M059J (cell line): ENCODE measurements at places on chromosomes 3 and 15.

DNA sequence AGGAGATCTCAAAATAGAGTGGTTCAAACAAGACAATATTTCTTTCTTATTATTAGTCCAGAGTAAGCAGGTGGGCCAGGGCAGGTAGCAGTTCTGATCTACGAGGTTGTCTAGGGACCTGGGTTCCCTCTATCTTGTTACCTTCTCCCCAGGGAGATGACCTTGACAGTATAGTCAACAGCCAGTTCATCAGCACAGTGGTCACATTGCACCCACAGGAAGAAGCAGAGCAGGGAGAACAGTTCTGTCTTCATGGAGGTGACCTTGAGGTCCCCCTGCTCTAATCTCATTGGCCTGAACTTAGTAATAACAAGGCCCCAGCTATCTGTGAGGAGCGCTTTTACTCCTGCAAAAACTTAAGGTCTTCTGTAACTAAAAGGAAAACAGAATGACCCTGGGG lies 21.7 kb downstream of the SLC49A4 start:
- no peak for DNase-seq

DNA sequence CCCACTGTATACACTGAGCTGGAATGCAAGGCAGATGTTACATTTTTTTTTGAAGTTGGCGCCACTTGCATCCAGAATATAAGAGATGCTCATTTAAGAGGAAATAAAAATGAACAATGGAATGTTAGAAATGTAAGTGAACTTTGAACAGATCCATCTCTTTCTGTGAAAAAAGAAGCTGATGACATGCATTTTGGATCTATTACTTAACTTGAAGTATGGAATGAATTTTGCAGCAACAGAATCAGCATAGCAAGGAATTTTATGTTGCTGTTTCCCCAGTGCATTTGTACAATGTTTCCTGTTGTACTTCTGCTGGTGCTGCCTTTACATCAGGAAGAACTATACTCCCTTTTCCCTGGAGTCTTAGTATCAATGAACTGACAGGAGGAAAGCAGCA lies 178.2 kb downstream of the LSAMP start:
- DNase-seq, result no peak

GRCh38 chr3:183548262-183548769 lies 7.2 kb downstream of the KLHL6 start:
- DNase-seq, result peak; percentile 83

GRCh38 chr3:74599564-74599963 lies 14.9 kb downstream of the CNTN3 start:
- no peak for DNase-seq

DNA sequence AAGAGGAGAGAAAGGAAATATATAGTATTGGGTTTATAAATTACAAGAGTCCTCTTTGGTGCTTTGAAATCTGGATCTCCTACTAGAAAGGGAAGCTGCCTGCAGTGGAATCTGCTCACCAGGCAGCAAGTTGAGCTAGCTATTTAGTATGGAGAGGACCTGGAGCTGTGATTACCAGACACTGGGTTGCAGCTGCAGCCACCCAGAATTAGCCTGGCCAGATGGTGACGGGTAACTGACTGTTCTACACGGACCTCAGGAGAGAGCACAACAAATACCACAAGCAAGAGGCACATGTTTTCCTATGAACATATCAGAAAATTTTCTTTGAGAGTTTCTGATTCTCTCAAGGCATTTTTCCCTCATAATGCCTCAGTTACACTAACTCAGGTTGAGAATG lies 46.5 kb downstream of the SYNPR start:
- no peak for DNase-seq

DNA sequence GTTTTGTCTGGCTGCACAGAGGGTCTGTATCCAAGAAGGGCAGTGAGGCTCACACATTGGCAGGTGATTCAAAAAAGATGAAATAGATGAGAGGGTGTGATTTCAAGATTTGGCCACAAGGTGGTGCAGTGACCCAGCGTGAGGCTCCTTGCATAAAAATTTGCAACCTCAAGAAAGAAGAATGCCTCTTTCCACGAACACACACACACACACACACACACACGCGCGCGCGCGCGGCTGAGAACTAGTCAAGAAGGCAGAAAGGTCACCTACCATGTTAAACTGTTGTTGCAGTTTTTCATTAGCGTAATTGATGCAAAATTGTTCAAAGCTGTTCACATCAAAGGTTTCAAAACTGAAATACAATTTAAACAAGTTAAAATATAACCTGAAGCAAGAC lies 39.2 kb downstream of the MYO5C start:
- peak; percentile 68 for DNase-seq

DNA sequence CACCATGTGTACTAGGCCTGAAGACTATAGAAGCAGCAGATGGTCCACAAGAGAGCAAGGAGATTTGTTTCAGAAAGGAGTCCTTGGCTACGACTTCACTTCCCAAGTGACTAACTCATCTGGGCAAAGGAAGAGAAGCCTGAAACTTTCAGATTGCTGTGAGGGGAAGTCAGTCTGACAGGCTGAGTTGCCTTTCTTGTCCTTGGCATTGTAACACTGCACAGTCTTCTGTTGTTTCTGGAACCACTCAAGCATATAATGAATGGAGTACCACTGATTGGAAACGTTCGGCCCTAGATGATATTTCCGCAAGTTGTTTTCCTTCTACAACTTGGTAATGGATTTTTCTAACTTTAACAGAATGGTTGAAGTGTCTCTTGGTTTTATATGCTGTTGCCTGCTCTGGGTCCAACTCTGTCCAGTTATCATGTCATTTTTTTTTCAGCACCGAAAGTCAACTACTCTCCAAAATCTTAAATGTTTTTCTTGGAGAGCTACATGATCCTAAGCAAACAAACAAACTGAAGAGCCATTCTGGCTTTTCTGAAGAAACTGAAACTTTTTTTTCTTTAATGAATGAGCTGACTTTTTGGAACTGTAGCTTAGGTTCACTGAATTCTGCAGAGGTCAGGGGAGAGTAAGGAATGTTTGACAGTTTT lies 685.7 kb downstream of the MECOM start:
- peak; percentile 58 for DNase-seq

DNA sequence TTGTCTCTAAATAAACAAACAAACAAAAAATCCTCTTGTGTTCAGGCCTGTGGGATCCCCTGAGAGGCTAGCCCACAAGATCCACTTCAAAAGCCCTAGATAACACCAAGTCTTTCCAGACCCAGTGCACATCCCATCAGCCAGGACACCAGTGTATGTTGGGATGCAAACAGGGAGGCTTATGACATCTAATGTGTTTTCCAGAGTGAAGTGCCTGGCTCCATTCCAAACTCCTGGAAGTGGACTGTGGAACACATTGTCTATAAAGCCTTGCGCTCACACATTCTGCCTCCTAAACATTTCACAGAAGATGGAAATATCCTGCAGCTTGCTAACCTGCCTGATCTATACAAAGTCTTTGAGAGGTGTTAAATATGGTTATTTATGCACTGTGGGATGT lies 57.0 kb downstream of the MLH1 start:
- no peak for DNase-seq

DNA sequence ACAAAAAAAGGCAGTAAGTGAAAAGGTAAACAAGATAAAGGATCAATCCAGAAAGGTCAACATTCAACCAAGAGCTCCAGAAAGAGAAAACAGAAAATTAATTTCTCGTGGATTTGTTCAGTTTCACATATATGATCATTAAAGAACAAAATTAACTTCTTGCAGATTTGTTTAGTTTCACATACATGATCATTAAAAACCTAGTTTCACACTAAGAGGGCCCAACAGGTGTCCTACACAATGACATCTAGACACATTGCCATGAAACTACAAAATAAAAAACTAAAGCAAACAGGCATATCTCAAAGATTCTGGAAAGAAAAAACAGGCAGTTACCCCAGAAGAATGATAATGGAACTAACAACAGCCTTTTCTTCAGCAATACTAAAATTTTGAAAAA lies 22.1 kb downstream of the PHC3 start:
- DNase-seq, result no peak

GRCh38 chr3:74119221-74119620 lies 494.5 kb upstream of the PDZRN3 start:
- DNase-seq, result no peak

GRCh38 chr15:77296773-77297337 lies 123.0 kb downstream of the PEAK1 start:
- no peak for DNase-seq

DNA sequence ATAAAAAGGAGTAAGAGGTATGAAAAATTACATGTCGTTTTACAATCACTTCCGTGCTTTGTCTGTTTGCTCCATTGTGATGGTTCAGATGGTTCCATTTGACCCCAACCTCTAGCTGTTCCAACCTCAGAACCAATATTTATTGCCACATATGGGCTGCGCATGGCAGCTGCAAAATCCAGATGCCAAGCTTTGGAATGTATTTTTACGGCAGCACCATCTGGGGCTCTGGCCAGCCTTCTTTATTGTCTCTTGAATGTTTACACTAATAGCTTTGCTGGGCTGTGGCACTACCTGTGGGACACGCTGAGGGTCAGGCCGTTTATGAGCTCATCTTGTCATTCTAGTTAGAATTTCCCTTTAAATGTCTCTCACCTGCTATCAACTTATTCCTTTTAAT lies 219.8 kb downstream of the ROBO2 start:
- DNase-seq, result no peak

- DNase-seq, result peak; percentile 35
Observed at GRCh38 chr3:128073807-128074206, 21.6 kb downstream of the SEC61A1 start.

- DNase-seq, result no peak
Observed at GRCh38 chr3:179182902-179183301, 34.7 kb downstream of the PIK3CA start.

- DNase-seq, result peak; percentile 76
Observed at GRCh38 chr3:182683453-182683852, 109.9 kb upstream of the ATP11B start.

GRCh38 chr15:97995881-97996603 lies 35.5 kb downstream of the ARRDC4 start:
- DNase-seq, result peak; percentile 64

- no peak for DNase-seq
Observed at GRCh38 chr3:180918542-180918941, 6.1 kb downstream of the FXR1 start.

- DNase-seq, result no peak
Observed at GRCh38 chr3:79542-79941, 117.0 kb upstream of the CHL1 start.

- no peak for DNase-seq
Observed at GRCh38 chr3:158540066-158540465, 30.9 kb upstream of the MLF1 start.

GRCh38 chr15:52738311-52738710 lies 51.8 kb downstream of the ONECUT1 start:
- no peak for DNase-seq

DNA sequence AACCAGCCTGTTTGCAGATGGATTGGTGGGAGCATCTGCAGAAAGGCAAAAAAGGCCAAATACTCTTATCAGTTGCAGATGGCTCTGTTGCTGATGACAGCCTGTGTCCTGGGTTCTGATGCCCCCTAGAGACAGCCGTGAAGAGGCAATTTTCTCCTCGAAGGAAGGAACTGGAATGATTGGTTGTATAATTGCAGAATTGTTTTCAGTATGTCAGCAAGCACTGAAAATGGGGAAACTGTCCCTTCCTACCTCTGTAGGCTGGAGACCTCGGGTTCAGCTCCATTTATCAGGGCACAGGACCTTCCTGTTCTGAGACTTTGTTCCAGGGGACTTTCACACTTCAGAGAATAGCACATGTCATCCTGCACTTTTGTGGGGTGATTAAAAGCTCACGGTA lies 103.0 kb downstream of the PGPEP1L start:
- peak; percentile 67 for DNase-seq

- DNase-seq, result peak; percentile 99
Observed at GRCh38 chr3:149657926-149658743, at the start of gene WWTR1. WWTR1 (minus strand) TSS chr3:149658025; CDS start chr3:149657306, 719 bp downstream.

DNA sequence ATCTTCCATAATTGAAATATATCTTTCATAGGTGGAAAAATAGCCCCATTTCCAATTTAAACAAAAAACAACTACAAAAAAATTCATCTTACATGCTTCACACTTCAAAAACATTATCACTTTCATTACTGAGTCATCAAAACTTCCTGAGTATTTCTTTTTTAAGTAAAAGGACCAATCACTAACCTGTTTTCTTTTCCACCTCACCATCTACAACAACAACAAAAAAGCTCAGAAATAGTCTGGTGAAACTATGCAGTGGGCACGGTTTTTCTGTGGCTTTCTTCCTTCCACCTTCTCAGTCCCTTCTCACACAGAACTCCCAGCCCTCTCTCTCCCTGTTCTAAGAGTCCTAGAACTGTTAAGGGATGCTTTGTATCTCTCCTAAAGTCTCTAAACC lies 20.3 kb upstream of the TNIK start:
- peak; percentile 33 for DNase-seq

DNA sequence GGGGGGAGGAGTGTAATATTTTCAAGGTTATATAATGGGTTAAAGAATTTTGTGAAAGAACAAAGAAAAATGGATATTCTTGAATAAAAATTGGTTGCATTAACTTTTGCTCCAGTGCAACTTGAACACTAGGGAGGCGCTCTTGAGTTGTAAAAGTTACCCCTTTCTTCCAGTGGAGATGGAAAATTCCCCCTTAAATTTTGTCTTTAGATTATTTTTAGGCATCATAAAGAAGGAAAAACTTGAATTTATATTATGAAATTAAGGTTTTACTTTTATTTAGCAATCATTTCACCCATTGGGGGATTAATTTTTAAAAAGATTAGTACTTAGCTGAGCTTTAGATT lies 550 bp upstream of the CHD2 start:
- DNase-seq, result no peak

DNA sequence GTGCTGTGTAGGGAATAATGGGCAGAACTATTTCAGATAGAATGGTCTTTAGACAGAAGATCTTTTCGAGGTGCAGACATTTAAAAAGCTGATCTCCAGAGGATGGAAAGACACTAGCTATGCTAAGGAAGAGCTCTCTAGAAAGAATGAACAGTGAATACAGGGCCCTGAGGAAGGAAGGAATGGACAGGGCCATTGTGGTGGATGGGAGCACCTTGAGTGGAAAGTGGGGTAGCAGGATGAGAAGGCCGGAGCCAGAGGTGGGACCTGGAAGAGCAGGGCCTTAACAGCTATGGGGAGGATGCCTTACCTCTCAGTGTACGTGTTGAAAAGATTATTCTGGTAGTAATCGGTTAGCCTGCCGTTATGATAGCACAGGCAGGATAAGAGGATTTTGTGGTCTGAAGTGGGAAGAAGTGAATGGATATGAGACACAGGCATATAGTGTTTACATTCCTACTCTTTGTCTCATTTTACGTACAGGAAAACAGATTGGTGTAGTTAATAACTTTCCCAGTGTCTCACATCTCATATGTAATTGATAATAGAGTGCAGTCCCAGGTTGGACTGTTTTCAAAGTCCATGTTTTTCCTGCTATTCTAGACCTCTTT lies 172.4 kb downstream of the KLHL25 start:
- DNase-seq, result peak; percentile 42

DNA sequence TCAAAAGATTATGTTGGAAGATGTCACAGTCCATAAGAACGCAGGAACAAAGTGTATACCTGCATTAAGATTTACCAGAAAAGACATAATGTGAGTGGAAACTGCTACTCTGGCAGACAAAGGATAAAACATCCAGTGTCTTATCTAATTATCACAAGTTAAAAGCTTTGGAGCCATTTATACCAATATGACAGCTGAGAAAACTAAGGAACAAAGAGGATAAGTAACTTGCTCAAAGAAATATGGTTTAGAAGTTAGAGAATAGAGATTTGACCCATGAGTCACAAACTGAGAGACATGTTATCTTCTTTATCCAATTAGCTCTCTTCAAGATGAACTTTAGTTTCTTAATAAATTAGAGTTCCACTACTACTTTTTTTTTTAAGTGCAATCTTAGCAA lies 1473.7 kb downstream of the OTOL1 start:
- no peak for DNase-seq

- DNase-seq, result no peak
Observed at GRCh38 chr15:88391700-88392099, 75.5 kb downstream of the MRPL46 start.
